ENCODE measurements at places on chromosomes 11 and 22.

GRCh38 chr22:45216133-45217003, 24.3 kb downstream of the KIAA0930 start:
- DNase-seq: no peak

GRCh38 chr22:33116841-33117547, 58.8 kb upstream of the SYN3 start:
- DNase-seq: no peak

- no peak for DNase-seq
Observed at GRCh38 chr11:111282562-111283075, 15.7 kb upstream of the POU2AF3 start.

GRCh38 chr11:112058103-112058502, 15.7 kb downstream of the PIH1D2 start:
- no peak for DNase-seq

DNA sequence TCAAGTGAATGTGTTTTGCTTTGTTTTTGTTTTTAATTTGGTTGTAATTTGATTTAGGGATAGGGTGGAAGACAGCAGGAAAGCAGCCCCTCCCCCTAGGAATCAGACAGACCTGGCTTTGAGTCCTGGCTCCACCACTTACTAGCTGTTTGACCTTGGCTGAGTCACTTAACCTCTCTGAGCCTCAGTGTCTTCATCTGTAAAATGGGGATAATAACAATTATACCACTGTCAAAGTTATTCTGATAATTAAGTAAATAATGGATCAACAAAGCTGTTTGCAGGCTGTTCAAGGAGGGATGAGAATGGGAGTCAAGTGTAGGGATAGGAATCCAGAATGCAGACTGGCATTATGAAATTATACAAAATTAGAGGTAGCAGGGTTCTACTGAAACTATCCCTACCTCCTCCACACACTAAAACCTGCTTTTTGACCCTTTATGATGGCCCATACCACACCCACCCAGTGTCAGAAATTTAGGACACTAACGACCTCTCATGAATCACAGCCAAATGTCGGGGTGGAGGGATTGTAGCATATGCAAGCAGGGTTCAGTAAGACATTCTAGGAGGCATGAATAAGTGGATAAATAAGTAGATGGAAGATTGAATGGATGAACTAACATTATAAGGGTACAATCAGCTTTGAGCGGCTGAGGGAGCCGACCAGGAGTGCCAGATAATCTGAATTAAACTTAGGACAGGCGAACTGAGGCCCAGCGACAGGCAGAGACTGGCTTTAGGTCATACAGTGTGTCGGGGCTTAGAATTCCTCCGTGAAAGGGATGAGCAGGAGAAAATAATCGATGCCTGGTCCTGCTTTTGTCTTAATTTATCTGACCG, 974 bp downstream of the ANAPC15 start:
- DNase-seq: no peak

DNA sequence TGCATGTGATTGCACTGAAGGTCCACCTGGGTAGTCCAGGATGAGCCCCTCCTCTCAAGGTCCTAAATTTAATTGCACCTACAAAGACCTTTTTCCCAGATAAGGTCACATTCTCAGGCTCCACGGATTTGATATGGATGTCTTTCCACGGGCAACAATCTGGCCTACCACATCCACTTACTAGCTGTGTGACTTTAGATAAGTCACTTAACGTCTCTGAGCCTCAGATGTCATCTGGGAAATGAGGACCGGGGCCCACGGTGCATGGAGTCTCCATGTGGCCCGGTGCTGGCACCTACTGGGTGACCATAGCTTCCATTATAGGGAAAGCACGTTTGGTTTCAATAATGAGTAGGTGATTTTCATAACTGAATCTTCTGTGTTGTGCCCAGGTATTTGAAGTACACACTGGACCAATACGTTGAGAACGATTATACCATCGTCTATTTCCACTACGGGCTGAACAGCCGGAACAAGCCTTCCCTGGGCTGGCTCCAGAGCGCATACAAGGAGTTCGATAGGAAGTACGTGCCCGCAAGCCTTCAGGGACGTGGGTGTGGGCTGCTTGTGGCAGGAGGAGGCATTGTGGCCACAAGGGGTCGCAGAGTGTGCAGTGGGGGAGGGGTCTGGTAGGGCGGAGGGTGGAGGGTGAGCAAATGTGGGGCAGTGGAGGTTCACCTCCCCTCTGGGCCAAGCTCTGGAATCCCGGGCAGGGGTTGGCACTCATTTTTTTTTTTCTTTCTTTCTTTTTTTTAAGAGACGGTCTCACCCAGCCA, 55.7 kb downstream of the ARHGAP8 start:
- no peak for DNase-seq

DNA sequence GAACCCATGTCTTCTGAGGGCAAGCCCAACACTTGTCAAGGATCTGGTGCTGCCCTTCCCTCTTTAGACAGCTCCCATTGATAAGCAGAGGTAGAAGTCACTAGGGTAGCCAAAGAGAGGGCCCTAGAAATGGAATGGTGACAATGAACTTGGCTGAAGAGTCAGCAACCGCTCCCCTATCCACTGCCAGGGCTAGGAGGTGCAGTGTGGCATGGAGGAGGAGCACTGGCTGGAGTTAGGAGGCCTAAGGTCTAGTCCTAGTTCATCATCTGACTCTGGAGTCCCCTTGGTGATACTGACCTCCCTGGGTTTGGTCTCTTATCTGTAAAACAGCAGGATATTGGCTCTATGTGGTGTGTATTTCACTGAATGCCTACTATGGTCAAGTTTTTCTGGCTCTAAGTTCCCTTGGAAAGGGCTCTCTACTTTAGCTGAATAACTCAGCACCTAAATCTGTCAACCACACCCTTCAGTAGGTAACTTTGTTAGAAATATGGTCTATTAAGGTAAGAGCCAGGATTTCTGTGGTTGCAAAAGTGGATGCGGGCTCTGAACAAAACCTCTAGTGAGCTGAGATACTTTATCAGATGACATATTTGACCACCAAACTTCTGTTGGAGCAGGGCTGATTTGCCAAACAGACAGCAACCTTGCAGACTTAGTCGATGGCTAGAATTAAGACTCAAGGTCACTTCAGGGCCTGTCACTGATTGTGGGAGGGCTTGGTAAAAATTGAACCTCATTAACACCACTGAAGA, 10.5 kb downstream of the TIMP3 start:
- no peak for DNase-seq

- DNase-seq: no peak
Observed at GRCh38 chr11:123303924-123304323, 108.9 kb upstream of the CLMP start.

DNA sequence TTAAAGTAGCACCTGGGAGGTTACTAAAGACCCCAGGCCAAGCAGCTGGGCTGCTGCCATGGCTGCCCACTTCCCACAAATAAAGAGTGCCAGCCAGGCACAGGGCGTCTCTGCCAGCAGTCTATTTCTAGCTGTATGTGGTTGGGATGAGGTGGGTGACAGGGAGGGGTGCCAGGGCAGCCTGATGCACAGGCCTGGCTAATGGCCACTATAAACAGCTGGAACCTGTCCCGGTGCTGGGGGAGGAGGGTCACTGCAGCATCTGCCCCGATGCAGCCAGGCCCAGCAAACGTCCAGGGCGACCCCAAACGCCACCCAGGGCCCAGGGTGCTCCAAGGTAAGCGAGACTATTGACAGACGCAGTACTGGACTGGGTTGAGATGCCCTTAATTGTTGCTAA, 37.4 kb downstream of the SCUBE1 start:
- no peak for DNase-seq

DNA sequence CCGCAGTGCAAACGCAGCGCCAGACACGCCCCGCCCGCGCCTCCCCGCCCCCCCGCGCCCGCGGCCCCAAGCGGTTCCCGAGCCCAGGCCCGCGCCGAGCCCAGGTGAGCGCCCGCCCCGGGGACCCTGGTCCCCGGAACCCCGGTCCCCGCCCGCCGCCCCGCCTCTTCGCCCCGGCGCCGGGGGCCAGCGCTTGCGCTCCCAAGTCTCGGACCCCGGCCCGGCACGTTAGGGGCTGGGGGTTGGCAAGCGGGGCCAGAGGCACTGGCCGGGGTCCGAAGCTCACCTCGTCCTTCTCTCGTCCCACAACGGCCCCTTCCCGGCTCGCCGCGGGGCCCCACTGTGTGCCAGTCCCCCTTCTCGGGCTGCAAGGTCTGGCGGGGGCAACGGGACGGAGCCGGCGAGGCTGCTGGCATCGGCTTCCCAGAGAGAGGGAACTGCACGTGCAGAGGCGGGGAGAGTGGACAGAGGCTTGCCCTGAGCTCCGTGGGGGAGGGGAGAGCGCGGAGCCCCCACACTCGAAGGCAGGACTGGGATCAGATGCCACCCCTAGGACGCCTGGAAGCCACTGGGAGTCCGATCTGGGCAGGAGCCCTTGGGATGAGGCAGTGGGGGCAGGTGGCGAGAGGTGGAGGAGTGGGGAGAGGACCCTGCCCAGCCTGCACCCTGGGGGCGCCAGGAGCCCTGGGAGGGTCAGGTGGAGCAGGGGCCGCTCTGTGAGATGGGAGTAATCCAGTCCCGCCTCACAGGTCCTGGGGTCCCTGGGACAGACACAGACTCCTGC, 1.8 kb upstream of the AIFM3 start:
- no peak for DNase-seq

- peak; percentile 33 for DNase-seq
Observed at GRCh38 chr11:85750646-85751045, 60.3 kb downstream of the SYTL2 start.
